ENCODE measurements at places on chromosomes 2 and 18. TPM values are rescaled to one million over a fixed set of nuclear protein-coding genes. Genes with fewer than 3 reads are reported as not detected.

DNA sequence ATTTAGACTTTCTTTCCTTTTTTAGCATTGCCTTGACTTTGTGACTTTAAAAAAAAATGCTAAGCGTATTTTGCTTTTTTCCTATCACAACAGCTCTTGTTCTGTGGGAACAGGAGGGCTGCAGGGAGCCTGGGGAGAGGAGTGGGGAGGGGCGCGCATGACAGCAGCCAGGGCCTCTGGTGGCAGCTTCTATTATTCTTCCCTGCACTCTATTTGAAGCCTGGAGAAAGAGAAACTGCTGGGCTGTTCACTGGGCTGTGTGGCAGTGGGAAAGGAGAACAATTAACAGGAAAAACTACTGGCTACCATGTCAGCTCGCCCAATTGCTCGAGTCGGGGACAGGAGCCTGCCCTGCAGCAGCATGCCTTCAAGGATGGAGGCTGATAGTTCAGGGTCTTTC is 119.0 kb upstream of the ZBTB14 start:
- no peaks in the 10 kb centered on the region for H3K4me1 ChIP-seq
- peaks cover 1% of the 10 kb centered on the region for H3K27me3 ChIP-seq
- H3K4me3 ChIP-seq: no peak overlapping the region
- H3K27ac ChIP-seq: no peak overlapping the region

GRCh38 chr2:205683502-205684367 is 1.4 kb downstream of the NRP2 start:
- no peak overlapping the region for H3K4me3 ChIP-seq
- peaks cover 23% of the 10 kb centered on the region for H3K4me1 ChIP-seq
- no peak for DNase-seq
- H3K27ac ChIP-seq: no peak overlapping the region
- no peaks in the 10 kb centered on the region for H3K36me3 ChIP-seq

- no peaks in the 10 kb centered on the region for H3K27me3 ChIP-seq
- H3K36me3 ChIP-seq: peaks cover 18% of the 10 kb centered on the region
- DNase-seq: no peak
- H3K4me1 ChIP-seq: peaks cover 6% of the 10 kb centered on the region
These were observed 22.8 kb downstream of the SLC66A3 start for GRCh38 chr2:11177871-11178690.

DNA sequence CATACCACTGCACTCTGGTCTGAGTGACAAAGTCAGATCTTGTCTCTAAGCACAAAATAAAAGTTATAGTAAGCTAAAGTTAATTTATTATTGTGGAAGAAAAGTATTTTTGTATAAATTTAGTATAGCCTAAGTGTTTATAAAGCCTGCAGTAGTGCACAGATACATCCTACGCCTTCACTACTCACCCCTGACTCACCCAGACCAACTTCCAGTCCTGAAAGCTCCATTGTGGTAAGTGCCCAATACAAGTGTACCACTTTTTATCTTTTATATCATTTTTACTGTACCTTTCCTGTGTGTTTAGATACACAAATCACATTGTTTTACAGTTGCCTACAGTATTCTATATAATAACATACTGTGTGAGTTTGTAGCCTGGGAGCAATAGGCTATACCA is 57.5 kb downstream of the UBE2E3 start:
- H3K4me3 ChIP-seq: no peak overlapping the region
- no peak overlapping the region for H3K27ac ChIP-seq
- no peaks in the 10 kb centered on the region for H3K27me3 ChIP-seq
- H3K36me3 ChIP-seq: no peaks in the 10 kb centered on the region
- no peak for DNase-seq

GRCh38 chr2:196590286-196590685 is 49.2 kb upstream of the CCDC150 start:
- H3K27ac ChIP-seq: no peak overlapping the region
- DNase-seq: no peak
- peaks cover 32% of the 10 kb centered on the region for H3K27me3 ChIP-seq
- H3K4me1 ChIP-seq: peaks cover 9% of the 10 kb centered on the region
- no peak overlapping the region for H3K4me3 ChIP-seq

GRCh38 chr2:201980389-201980821 is 53.2 kb upstream of the FZD7 start:
- no peaks in the 10 kb centered on the region for H3K36me3 ChIP-seq
- no peak overlapping the region for H3K27ac ChIP-seq
- H3K27me3 ChIP-seq: peaks cover 3% of the 10 kb centered on the region
- DNase-seq: no peak

DDX1 gene
- total RNA-seq: 50.1 TPM

DNA sequence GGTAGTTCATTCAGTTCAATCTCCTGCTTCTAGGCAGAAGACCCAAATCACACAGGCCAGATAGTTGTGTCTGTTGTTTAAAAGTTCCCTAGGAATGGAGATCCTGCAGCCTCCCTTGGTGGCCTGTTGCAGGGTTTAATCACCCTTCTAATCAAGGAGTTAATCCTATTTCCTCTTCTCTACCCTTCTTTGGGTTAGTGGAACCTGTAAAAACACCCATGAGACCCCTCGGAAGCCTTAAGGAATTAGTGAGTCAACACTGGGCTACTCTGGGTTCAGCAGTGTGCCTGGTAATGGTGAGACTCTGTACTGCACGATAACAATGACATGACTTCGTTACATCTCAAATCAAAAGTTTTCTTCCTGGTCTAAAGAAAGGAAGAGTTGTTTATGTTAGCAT is 217.6 kb upstream of the NRP2 start:
- no peak overlapping the region for H3K4me3 ChIP-seq
- DNase-seq: no peak
- no peak overlapping the region for H3K27ac ChIP-seq
- no peaks in the 10 kb centered on the region for H3K36me3 ChIP-seq

- H3K36me3 ChIP-seq: no peaks in the 10 kb centered on the region
- no peak overlapping the region for H3K4me3 ChIP-seq
- H3K27ac ChIP-seq: no peak overlapping the region
- H3K27me3 ChIP-seq: peaks cover 12% of the 10 kb centered on the region
- H3K4me1 ChIP-seq: peaks cover 7% of the 10 kb centered on the region
These were observed 418.8 kb upstream of the HS6ST1 start for GRCh38 chr2:128737546-128737826.

CIDEA gene
- not detected for total RNA-seq
